ENCODE measurements at places on chromosomes 1 and 21.

GRCh38 chr1:6591644-6592043, 11.0 kb downstream of the KLHL21 start:
- no peak for DNase-seq

DNA sequence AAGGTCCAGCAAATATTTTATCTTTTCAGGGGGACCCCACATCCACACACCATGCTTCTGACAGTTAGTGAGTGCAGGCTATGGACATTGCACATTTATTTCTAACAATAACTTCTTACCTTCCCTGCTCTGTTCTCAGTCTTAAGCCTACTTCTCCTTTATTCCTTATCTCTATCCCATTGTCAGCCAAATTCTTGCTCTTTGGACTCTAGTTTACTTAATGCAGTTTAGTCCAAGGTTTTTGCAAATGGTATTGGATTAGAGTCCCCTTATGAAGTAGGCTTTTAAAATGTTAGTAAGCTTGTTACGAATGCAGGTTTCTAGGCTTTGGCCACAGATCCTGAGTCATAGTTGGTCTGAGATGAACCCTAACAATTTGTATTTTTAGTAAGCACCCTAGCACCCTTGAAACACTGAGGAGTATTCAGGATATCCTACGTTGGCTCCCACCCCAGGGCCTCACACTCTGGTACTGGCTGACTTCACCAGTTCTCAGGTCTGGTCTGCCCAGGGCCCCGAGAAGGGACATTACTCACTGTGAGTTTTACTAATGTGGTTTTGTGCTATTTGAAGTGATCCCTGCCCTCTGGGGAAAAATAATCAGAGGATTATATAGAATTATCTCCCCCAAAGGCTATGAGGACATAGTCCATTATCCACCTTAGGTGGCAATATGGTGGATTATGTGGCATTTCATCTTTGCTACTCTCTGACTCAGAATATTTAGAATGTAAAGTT, 239.5 kb downstream of the TGFB2 start:
- no peak for DNase-seq

GRCh38 chr1:170309389-170310013, 163.7 kb downstream of the NTMT2 start:
- DNase-seq = no peak

DNA sequence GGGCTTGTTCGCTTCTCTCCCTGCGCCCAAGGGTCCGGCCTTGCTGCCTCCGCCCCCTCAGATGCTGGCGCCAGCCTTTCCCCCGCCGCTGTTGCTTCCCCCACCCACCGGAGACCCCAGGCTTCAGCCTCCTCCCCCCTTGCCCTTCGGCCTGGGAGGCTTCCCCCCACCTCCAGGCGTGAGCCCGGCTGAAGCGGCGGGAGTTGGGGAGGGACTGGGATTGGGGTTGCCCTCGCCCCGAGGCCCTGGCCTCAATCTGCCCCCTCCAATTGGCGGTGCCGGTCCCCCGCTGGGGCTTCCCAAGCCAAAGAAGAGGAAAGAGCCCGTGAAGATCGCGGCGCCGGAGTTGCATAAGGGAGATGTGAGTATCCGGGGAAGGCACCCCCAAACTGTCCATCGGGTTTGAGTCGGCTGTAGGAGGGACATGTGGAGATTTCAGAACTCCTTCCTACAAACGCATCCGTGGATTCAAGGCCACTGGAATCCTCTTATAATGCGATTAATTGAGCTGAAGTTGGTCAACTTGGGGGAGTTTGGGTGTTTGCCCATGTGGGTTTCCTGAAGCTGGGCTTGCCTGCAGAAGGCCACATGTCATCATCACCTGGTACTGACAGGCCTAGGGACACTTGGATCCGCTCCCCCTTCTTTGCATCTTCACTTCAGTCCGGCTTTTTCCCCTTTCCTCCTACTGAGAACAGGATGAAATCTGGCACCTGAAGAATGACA, 707 bp downstream of the PRCC start:
- DNase-seq = peak; percentile 84

GRCh38 chr1:147156642-147157041, 15.6 kb downstream of the PRKAB2 start:
- DNase-seq = no peak

DNA sequence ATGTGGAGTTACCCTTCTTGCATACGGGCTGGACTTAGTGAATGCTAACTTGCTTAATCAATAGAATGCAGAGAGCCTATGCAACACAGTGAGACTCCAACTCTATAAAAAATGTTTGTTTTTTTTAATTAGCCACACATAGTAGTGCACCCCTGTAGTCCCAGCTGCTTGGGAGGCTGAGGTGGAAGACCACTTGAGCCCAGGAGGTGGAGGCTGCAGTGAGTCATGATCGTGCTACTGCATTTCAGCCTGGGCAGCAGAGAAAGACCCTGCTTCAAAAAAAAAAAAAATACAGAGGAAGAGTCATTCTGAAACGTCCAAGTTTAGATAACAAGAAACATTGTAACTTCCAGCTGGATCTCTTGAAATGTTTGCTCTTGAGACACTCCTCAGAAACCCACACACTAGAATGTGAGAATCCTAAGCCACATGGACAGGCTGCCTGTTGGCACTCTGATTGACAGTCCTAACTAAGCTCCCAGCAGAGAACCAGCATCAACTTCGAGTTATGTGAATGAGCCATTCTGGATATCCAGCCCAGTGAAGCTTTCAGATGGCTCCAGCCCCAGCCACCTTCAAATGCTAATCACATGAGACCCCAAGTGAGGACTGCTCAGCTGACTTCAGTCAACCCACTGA, 20.0 kb upstream of the CAP1 start:
- DNase-seq = no peak

DNA sequence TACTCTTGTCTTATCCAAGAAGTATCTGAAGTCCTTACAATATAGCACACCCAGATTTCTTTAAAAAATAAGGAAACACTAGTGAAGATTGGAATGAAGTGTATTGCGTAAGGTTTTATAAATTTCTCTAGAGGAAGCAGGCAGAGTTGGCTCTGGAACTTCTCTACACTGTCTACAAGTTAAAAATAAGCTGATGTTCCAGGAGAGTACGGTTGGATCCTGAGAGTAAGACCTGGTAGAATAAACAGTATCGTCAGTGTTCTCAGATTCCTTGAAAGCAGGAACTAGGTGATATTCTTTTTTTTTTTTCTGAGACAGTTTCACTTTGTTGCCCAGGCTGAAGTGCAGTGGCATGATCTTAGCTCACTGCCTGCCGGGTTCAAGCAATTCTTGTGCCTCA, 107.9 kb downstream of the USP25 start:
- DNase-seq = no peak

DNA sequence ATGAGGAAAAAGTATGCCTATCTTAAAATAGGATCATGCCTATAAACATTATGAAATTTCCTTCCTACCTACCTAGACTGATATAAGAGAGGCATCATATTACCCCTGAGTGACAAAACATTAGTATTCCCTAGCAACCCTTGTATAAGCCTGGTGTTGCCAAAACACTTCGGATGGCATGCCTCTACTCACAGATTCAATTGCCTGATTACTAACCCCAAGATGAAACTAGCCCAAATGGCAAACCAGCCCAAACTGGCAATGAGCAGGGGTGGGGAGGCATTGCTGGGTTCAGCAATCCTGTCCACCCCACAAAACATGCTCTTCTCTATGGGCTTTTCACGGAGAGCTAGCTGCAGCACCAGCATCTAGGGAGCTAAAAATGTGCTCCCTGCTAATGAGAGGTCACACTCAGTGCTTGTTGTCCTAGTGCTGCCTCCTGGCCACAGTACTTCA, 13.9 kb downstream of the PALMD start:
- DNase-seq = no peak

DNA sequence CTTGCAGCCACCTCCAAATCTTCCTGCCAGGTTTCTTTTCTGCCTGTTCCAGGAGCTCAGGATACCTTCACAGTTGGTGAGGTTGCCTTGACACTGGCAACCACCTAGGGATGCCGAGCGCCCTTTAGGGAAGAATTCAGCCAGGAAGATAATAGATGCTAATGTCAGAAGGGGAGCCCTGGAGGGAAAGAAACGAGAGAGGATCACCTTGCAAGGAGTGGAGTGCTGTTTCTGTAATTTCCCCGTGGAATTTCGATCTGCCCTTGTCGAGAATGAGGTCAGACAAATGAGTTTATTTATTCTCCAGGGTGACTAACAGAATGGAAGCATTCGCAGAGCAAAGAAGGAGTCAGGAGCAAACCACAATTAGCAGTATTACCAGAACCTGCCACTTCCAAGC, 315.8 kb upstream of the KAZN start:
- peak; percentile 30 for DNase-seq

- DNase-seq = peak; percentile 28
Measured at GRCh38 chr1:159132271-159132881, 39.0 kb upstream of the CADM3 start.

DNA sequence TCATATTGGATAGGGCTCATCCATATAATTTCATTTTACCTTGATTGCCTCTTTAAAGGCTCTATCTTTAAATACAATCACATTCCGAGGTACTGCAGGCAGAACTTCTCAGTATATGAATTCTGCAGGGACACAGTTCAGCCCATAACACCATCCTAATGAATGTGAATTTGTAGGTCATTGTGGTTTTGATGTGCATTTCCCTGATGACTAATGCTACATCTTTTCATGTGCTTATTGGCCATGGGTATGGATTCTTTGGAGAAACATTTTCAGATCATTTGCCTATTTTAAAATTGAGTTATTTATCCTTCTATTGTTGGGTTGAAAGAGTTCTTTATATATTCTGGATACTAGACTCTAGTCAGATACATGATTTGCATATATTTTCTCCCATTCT, 9.6 kb upstream of the RPS6KC1 start:
- DNase-seq = no peak

DNA sequence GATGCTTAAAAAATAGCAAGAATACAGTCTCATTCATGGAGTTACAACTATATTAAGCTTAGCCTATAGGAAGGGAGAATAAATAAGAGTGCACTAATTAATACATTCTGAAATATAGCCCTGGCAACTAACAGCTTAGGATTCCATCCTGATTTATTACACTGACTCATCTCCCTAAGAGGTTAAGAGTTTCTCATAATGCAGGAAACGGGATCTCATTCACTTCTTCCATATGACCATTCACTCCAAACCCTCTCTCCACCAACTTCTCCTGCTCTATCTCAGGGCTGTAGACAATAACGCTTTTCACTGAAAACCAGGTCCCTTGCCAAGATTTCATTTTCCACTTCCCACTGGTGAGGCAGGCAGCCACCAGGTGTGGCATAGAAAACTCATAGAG, 168.5 kb upstream of the PLD5 start:
- no peak for DNase-seq

DNA sequence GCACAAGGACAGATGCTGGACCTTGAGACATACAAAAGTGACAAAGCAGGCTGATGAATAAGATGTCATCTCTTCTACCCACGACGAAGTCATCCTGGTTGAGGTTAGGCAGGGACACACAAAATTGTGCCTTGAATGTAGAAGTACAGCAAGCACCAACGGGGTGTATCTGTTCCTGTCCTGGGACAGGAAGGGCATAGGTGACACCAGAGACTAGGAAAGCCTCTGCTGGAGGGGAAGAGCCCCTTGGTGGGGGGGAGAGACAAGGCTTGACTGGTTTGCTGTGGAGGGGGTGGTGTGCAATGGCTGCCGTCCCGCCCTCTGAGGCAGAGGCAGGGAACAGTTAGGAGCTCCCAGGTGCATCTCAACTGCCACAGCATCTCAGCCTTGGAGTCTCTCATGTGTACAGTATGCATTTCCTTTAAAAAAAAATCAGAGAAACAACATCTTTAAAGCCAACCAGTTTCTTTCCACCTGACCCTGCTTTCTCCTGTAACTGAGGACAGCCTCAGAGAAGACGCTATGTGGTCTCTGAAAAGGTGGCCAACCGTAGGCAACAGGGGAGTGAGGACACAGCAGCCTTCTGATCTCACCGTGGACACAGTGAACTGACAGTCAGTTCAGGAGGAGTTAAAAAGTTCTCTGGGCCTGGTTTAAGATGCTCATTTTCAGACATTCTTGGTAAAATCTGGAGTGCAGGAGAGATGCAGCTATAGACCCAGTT, 17.7 kb upstream of the GFI1 start:
- no peak for DNase-seq

DNA sequence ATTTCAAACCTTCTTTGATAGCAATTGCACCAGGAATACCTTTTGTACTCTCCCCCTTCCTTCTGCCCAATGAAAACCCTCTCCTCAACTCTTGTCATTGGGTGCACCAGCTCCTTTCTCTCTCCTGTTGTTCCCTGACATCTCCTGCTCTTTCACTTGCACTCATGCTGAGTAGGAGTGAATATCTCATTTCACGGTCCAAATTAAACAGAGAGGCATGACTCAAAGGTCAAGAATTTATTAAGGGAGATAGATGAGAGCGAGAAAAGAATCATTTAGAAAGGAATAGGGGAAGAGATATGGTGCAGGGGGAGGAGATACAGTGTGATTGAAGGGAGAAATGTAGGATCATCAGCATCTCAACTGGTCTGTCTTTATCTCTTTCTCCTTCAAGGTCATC, 22.1 kb downstream of the AIM2 start:
- DNase-seq = no peak

- DNase-seq = no peak
Measured at GRCh38 chr1:228083871-228084278, 1.4 kb downstream of the ARF1 start.

GRCh38 chr1:201886103-201886885, 2.4 kb upstream of the SHISA4 start:
- peak; percentile 13 for DNase-seq

- peak; percentile 92 for DNase-seq
Measured at GRCh38 chr1:1616045-1616790, 918 bp downstream of the MIB2 start.

DNA sequence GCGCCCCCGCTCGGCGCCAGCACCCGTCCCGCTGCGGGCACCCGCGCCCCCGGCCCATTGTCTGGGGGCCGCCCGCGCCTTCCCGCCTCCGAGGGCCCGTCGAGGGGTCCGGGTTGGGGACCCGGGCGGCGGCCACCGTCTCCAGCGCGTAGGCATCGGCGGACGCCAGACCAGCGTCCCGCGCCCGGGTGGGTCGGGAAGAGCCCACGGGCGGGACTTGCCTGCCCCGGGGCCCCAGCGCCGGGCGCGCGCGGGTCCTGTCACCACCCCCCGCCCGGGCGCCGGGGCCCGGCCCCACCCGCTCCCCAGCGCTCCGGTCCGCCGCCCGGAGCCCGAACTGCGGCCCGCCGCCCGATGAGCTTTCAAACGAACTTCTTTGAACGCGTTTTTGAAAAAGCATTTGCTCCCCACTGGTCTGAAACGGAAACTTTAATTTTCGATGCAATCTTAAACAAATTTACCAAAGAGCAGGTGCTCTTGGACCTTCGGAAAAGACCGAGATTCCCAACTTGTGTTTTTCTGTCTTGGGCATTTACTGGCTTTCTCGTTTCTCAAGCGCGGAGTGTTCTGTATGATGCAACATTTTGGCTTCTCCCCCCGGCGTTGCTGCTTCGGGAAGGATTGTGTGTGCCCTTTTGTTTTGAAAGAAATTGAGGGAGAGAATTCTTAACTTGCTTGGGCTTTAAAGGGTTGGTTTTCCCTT, 615 bp downstream of the CLIC4 start:
- peak; percentile 73 for DNase-seq

- DNase-seq = no peak
Measured at GRCh38 chr1:210446479-210446878, 117.8 kb downstream of the HHAT start.
